OCI-LY7 (cell line): ENCODE measurements at places on chromosomes 13 and 19. TPM values are rescaled to one million over a fixed set of nuclear protein-coding genes. Genes with fewer than 3 reads are reported as not detected.
A peak's percentile ranks its signal among the peaks of the same experiment; 100 is the strongest.

- DNase-seq, result no peak
Observed at GRCh38 chr19:50947123-50947522, 5.7 kb downstream of the KLK5 start.

GRCh38 chr19:40990972-40991381 is at the start of gene CYP2B6:
Gene CYP2B6, plus strand, starts transcription at chr19:40991282. Its CDS starts 24 bp downstream, at chr19:40991306.
- no peak for DNase-seq

- peak; percentile 82 for DNase-seq
Observed at GRCh38 chr13:77339408-77339807, 12.5 kb upstream of the MYCBP2 start.

DNA sequence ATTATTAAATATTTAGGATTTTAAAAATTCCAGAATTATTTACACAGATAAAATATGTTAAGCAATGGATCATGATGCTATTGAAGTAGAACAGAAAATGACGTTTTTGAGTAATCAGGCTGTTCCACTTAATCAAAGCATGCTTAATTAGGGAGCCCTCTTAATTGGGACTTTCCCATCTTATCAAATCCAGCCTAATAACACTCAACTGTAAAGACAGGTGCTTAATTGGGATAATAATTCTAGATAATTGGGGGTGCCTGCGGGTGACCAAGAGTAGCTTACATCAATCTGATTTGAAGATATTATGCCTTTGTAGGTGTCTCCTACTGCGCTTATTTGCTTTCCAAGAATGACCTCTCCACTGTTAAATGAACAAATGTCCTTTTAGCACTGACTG is 742.2 kb upstream of the SLITRK6 start:
- no peak for DNase-seq

GRCh38 chr13:29771247-29771646 is 79.2 kb downstream of the UBL3 start:
- peak; percentile 41 for DNase-seq

DNA sequence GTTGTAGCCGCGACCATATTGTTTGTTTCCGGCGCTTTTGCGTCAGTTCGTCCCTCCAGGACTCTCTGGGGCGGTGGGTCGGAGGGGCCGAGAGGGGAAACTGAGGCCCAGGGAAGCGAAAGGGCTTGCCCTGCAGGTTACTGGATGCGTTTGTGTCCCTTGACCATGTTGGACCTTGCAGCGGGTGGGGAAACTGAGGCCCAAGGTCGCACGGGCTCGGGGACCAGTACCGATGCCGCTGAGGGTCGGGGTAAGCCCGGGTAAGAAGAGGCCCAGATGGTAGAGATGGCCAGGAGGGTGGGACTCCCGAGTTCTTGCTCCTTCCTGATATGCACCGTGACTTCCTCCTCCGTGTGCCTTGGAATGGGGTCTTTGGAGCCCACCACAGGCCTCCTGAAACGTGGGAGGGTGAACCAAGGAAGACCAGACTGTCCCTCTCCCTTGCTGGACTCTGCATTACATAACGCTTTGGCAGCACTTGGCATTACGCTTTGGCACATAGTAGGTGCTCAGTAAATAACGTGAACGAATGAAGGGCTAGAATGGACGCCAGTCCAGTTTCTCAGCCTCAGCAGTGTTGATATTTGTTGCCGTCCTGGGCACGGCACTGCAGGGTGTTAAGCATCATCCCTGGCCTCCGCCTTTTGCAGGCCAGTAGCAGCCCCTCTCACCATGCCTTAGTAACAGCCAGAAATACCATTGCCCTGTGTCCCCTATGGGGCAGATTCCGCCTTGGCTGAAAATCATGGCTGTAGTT is 743 bp downstream of the CHAF1A start:
- peak; percentile 37 for DNase-seq

GRCh38 chr19:35320065-35320713 is 8.8 kb upstream of the CD22 start:
- peak; percentile 84 for DNase-seq

VSTM2B gene
- not detected in 2 replicates for total RNA-seq

NDFIP2 gene
- total RNA-seq, result 4.0 and 4.8 TPM in 2 replicates

SGCG gene
- total RNA-seq, result not detected in 2 replicates

PRR12 gene
- total RNA-seq, result 32.8 and 40.0 TPM in 2 replicates
